SK-MEL-5 (cell line): ENCODE measurements at places on chromosomes 2 and 18. TPM values are rescaled to one million over a fixed set of nuclear protein-coding genes. Genes with fewer than 3 reads are reported as not detected.

DNA sequence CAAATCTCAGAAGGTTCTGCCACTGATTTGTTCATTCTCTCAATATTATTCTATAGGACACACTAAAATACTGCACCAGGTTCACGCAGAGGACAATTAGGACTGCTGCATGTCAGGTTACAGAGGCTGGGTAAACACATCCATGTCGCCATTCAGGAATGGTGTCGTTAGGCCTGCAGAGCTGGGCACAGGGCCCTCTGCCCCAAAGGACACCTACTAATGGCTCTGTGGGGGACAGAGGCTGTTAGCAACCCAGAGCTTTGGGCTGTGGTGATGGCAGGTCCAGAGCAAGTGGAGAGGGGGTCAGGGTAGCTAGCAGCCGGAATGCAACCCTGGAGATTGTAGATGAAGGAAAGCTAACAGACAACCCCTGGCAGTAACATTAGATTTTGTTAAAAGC is 115.9 kb downstream of the TTC32 start:
- no peak for DNase-seq

The HMSD gene
- not detected in 2 replicates for total RNA-seq

GRCh38 chr2:16644221-16644925 is 21.3 kb downstream of the CYRIA start:
- DNase-seq, result no peak

GRCh38 chr18:76386886-76387285 is 108.2 kb downstream of the ZNF516 start:
- DNase-seq, result no peak

GRCh38 chr2:109196081-109196875 is 67.3 kb downstream of the SH3RF3 start:
- DNase-seq, result no peak

GRCh38 chr2:109613081-109613921 is 465 bp downstream of the SEPTIN10 start:
- peak; percentile 50 for DNase-seq

DNA sequence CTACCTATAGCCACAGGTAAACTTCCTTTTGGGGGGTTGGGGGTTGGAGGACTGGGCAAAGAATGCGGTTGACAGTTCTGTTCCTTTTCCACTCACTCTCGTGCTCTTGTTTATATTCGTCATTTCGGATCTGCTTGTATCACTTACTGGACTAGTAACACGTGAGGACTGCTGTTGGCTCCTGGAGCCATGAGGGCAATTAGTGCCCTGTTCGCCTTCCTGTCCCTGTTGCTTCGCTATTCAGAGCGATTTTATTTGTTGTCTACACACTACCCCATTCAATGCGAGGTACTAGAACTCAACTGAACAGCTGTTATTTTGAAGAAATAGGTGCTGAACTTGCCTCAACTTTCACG is 1.1 kb downstream of the KCNJ3 start:
- no peak for DNase-seq

The CCL20 gene
- 0.96 and 2.7 TPM in 2 replicates for total RNA-seq
